ENCODE measurements at places on chromosomes 16 and 17.

- DNase-seq = peak; percentile 92
Measured at GRCh38 chr17:76515274-76515949, 14.2 kb upstream of the RHBDF2 start.

DNA sequence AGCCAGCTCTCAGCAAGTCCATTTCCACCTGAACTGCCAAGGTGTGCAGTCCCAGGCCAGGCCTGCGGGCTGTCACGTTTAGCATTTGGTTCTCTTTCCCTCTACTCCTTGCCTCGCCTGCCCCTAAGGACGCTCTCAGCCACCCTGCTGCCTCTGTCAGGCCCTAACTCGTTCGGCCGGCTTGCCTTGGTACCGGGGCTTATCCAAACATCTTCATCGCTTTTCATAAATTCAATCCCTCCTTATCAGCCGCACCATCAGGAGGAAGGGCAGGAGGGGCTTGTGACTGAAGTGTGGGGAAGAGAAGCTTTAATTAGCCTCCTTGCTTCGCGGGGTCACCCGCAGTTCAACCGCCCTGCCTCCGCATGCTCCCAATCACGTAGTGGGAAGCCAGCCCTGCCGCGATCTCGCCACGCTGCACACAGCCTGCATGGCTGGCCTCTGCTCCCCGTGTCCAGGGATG, 231.1 kb downstream of the SOX9 start:
- DNase-seq = no peak

- no peak for DNase-seq
Measured at GRCh38 chr16:23865853-23866252, 30.1 kb downstream of the PRKCB start.

GRCh38 chr17:8192070-8192815, 2.3 kb upstream of the BORCS6 start:
- peak; percentile 78 for DNase-seq
